ENCODE measurements at places on chromosomes 4 and X. TPM values are rescaled to one million over a fixed set of nuclear protein-coding genes. Genes with fewer than 3 reads are reported as not detected.

Gene KLB
- not detected for total RNA-seq

Gene SLC25A43
- 4.6 TPM for total RNA-seq

Gene NMU
- 30.5 TPM for total RNA-seq

GRCh38 chr4:152529880-152530279 lies 6.0 kb downstream of the FBXW7 start:
- no peak for DNase-seq

All from H1 (cell line).